H9 (cell line): ENCODE measurements at places on chromosomes 13 and 19.

DNA sequence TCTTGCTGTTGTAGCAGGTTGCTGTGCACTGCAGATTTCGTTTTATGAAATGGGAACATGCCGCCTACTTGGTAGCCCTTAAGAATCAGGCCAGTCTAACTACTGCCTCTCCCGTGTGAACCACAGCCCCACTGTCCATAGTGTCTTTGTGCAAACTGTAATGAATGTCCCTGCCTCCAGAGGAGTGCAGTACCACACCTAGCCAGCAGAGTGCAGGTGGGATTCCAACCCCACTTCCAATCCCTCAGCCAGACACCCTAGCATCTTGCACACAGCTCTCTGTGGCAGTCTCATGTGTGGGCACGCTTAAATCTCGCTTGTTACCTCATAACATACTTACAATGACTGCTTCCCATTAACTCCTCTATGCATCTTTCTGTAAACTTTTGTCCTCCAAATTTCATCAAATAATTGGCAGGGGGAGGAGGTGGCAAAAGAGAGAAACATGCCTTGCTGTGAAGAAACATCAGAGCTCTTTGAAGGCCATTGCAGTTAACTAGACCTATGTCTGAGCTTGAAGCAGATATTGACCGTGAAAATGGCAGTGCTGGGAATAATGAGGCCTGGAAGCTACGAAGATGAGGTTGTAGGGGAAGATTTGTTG is 47.2 kb downstream of the ZAR1L start:
- peak; percentile 85 for DNase-seq

GRCh38 chr13:93361703-93362102 is 135.1 kb downstream of the GPC6 start:
- no peak for DNase-seq

DNA sequence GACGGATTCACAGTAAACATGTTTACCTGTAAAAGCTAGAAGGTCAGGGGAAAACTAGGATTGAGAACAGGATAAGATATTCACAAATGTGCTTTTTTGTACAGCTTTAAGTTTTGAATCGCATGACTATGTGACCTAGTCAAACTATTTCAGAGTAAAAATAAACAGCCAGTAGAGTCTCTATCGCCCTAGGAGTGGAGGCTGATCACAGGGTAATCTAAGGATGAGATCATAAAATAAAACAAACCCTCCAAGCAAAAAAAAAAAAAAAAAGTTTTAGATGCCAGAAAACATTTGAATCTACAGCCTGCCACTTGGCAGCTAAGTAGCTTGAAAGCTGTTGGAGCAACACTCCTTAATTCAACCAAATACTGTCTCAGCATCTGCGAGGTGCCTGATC is 26.8 kb downstream of the ZNF350 start:
- DNase-seq, result no peak

GRCh38 chr19:35718345-35719041 is 690 bp downstream of the KMT2B start:
- no peak for DNase-seq
